ENCODE measurements at places on chromosomes 1 and 21.
A peak's percentile ranks its signal among the peaks of the same experiment; 100 is the strongest.

DNA sequence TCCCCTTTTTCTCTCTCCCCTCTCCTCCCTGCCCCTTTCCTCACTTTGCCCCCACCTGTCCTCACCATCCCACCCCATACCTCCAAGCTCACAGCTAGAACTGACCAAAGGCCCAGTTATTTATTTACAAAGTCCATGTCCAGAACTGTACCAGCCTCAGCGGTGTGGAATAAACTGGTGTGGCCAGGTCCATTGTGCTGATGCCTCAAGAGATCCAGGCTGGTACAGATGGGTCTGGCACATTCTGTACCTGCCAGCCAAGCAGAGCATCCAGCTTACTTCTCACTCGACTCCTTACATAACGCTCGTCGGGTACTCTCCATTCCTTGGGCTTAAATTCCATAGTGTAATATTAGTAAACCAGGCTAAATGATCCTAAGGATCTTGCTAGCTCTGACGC lies 11.8 kb downstream of the PDZK1IP1 start:
- no peak for DNase-seq

GRCh38 chr1:23790696-23791515 lies at the start of gene LYPLA2:
Gene LYPLA2 (plus strand): TSS chr1:23791145. CDS start chr1:23792683, 1,538 bp downstream.
- DNase-seq: peak; percentile 94

GRCh38 chr1:229869687-229870086 lies 197.4 kb upstream of the GALNT2 start:
- no peak for DNase-seq

DNA sequence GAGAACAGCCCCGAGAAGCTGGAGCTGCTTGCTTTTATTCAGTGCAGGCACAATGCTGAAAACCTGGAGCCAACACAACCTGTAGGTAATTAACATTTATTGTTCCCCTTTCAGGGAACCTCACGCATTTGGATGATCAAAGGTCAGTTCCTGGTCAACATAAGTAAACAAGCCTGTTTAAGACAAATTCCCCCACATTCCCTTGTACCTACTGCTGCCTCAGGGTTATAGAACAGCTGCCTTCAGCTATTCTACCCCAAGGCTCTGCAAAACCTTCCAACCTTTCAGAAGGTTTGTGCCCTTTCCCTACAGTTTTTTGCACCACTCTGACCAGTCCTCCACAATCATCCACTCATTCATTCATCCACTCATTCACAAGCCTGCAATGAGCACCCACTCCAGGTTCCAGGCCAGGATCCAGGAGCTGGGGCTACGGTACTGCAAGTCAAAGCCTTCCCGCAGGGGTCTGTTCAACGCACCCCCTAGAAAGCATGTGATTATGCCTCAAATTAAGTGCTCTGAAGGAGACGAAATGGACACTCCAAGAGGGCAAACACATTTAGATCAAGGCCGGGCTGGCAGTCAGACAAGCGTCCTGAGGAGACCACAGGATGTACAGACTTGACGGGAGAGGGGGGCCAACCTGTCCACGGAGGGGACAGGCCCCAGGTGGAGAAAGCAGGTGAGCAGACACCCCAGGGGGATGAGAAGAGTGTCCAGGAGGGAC lies 683.9 kb downstream of the MATN1 start:
- no peak for DNase-seq

DNA sequence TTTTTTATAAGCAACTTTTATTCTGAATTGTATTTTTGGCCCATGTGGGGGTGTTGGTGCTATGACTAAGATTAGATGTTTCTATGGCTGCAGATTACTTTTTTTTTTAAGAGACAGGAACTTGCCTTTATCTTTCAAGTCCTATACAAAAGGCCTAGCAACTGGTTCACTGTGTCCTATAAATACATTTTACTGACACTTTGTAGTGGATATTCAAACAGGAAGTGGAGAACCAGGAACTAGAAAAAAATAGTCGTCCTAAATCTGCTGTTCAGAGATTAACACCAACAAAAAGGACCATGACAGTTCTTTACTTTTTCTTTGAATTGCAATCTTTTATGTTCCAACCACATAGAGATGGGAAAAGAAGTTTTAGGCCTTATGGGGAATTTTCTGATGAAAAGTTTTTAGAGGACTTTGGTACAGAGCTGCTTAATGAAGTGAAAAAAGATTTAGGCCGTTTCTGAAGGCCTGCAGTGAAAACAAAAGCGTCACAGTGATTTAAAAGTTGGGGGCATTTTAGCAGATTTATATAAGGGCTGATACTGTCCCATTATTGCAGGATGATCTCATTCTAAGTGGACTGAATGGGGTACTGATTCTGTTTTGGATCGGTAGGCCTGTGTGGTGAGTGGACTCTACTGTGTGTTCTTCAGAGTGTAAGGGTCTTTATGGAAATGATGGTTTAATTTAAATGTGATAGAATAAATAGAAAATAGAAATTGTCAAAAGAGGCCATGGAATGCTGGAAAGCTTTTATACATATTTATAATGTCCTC lies 136.4 kb upstream of the DEPDC1 start:
- DNase-seq: peak; percentile 90

GRCh38 chr1:69312055-69312732 lies 255.5 kb upstream of the LRRC7 start:
- DNase-seq: no peak

DNA sequence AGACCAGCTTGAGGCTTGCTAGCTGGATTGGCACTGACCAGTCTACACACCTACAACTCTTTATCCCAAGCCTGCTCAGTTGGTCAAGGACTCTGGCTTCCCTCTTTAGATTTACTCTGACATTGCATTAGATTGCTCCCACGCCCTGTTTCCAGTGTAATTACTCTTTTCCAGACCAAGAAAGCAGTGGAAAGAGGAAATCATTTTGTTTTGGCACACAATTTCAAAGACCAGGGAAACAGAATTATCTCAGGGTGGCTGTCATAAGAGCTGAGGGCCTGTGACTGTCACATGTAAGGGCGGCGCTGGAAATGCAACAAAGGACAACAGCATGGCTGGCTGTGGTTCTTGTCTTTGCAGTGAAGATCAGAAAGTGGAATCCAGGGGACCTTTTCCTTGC lies 302.7 kb downstream of the HHAT start:
- DNase-seq: no peak

DNA sequence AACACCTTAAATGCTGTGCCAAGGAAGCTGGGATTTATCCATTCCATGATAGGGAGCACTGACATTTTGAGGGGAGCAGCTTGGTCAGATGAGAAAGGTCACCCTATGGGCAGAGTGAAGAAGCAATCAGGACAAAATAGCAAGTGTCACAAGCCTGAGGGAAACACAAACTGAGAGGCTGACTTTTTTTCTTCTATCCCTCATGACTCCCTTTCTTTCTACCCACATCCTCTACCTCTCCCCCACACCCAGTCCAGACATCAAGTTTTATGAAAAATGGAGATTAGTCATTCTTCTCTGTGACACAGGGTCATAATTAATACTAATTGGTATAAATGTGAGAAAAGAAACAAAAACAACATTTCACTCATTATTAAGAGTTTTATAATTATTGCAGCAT lies 103.1 kb downstream of the SLC25A24 start:
- DNase-seq: no peak

DNA sequence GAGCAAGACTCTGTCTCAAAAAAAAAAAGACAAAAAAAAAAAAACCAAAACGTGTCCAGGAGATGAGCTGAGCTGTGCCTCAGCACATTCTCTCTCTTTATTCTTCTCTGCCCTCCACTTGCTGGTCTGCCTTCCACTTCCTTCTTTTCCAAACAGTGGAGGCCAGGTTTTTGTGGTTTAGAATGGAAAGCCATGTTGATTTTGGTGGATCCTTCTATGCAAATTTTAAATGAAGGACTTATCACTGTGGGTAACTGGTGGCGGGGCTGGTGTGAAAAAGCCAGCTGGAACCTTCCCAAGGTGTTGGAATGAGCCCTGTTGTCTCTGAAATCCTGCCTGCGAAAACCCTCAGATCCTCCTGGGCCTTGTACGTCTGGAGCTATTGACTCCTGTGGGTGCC lies 61.9 kb downstream of the PTPRU start:
- peak; percentile 19 for DNase-seq

- no peak for DNase-seq
Measured at GRCh38 chr1:219904934-219905333, 23.4 kb downstream of the SLC30A10 start.

- no peak for DNase-seq
Measured at GRCh38 chr1:18482721-18483425, 2.1 kb downstream of the KLHDC7A start.

DNA sequence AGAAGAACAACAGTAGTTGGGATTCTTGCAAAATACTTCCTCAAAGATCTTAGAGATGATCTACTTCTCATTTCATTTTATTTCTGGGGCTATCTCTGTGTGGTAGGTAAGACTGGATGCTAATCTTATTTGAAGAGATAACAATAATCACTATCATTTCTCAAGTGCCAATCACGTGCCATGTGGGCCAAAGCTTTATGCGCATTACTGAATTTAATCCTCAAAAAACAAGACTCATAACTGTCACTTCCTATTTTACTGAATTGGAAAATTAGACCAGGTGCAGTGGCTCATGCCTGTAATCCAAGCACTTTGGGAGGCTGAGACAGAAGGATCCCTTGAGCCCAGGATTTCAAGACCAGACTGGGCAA lies 121.7 kb downstream of the KCNN3 start:
- DNase-seq: no peak

DNA sequence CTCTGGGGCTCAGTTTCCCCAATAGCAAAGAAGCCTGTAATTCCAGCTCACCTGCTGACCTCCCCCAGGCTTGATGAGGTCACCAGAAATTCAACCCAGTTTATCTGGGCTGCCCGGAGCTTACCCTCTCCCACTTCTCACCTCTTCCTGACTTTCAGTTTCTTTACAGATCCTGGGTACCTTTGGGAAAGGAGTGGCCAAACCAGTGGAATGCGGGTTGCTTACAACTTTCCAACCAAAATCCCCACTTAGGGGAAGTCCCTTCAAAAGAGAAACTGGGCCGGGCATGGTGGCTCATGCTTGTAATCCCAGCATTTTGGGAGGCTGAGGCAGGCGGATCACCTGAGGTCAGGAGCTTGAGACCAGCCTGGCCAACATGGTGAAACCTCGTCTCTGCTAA lies 5.9 kb upstream of the MARCKSL1 start:
- no peak for DNase-seq

DNA sequence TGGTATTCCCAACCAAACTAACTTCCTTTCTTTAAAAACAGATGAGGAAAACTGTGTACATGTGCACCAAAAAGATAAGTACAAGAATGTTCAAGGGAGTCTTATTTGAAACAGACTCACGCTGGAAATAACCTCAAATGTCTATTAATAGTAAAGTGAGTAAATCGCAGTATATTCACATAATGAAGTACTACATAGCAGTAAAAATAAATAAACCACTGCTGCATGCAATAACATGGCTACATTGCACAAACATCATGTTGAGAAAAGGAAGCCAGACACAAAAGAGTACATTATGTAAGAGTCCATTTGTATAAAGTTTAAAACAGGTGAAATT lies 5.2 kb upstream of the DENND2D start:
- peak; percentile 49 for DNase-seq

GRCh38 chr1:44270686-44271628 lies 57.7 kb downstream of the DMAP1 start:
- DNase-seq: no peak

GRCh38 chr1:235460770-235461169 lies 43.5 kb downstream of the B3GALNT2 start:
- DNase-seq: no peak

- no peak for DNase-seq
Measured at GRCh38 chr21:43850728-43851295, 14.2 kb upstream of the AGPAT3 start.

- no peak for DNase-seq
Measured at GRCh38 chr1:246641394-246641793, 75.1 kb downstream of the CNST start.

- DNase-seq: no peak
Measured at GRCh38 chr1:176903474-176903873, 261.0 kb downstream of the ASTN1 start.

DNA sequence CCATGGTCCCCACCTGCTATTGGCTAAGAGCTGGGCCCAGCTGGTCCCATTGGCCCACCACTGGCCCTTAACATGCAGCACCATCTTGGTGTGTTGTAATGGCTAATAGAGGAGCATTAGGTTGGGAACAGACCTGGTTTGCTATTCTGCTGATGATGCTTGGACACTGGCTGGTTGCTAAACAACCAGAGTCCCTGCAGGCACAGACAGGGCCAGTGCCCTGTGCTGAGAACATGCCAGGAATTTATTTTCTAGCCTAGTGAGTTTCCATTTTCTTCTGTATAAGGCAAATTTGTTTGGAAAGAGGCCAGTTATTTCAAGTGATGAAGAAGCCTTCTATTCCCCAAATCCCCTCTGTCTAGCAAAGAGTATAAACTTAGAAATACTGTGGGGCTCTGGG lies 42.9 kb upstream of the TDRD10 start:
- no peak for DNase-seq

DNA sequence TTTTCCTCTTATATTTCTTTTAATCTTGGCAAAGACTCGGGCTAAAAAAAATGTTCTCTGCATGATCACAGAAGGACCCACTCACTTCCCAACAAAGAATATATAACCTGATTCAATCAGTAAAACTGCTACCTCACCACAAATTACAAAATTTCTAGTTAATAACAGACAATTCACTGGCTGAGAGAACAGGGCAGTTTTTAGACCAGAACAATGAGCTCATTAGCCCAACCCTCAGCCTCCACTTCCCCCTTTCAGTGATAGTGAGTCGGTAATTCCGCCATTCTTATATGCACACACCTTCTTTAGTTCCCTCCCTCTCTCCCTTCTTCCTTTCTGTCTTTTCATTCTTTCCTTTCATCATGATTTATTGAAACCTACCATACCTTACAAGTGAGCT lies 8.9 kb downstream of the SIPA1L2 start:
- no peak for DNase-seq

GRCh38 chr1:24931468-24932231 lies 1.6 kb upstream of the RUNX3 start:
- no peak for DNase-seq

DNA sequence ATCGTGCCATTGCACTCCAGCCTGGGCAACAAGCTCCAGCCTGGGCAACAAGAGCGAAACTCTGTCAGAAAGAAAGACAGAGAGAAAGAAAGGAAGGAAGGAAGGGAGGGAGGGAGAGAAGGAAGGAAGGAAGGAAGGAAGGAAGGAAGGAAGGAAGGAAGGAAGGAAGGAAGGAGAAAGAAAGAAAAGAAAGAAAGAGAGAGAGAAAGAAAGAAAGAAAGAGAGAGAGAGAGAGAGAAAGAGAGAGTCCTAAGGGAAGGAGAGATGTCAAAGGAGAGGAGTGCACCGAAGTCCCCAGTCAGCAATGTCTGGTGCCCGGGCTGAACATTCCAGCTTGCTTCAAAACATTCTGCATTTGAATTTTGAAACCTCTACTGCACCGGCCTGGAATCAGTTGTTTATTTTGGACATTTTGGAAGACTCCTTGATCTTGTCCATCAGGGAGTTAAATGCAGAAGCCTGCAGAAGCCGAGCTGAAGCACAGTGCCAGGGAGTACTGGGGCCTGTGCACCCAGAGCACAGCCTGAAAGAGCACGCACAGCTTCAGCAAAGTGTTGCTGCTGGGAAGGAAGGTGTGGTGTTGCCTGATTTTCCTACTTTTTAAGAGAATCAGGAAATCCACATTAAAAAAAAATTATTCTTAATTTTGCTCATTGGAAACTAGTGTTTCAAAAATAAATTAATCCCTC lies 3.7 kb upstream of the IGSF3 start:
- no peak for DNase-seq

GRCh38 chr1:147091801-147092200 lies 80.5 kb downstream of the PRKAB2 start:
- no peak for DNase-seq
